Esophagus (tissue), 2 donors: ENCODE measurements at places on chromosomes 3 and 15. TPM values are rescaled to one million over a fixed set of nuclear protein-coding genes. Genes with fewer than 3 reads are reported as not detected.

Gene NR2F2
- polyA plus RNA-seq: 5.0 TPM

Gene RTF1
- polyA plus RNA-seq: 12.2 TPM

Gene CCR4
- polyA plus RNA-seq: 0.13 TPM

Gene KY
- polyA plus RNA-seq: 0.08 TPM

Gene TMEM62
- polyA plus RNA-seq: 12.8 TPM

Gene SPTSSB
- polyA plus RNA-seq: 15.2 TPM

Gene GP5
- polyA plus RNA-seq: 0.01 TPM

Gene GNB4
- 2.1 TPM for polyA plus RNA-seq

Gene SPESP1
- polyA plus RNA-seq: 1.1 TPM

Gene SYNPR
- polyA plus RNA-seq: not detected

Gene FETUB
- 3.3 TPM for polyA plus RNA-seq

Gene TIGIT
- 0.39 TPM for polyA plus RNA-seq

Gene STAB1
- 39.0 TPM for polyA plus RNA-seq

Gene ABHD5
- 40.0 TPM for polyA plus RNA-seq

Gene RUBCN
- polyA plus RNA-seq: 12.6 TPM

Gene CMTM7
- 0.79 TPM for polyA plus RNA-seq
